Mucosa of gallbladder (tissue), 1 donor: ENCODE measurements at places on chromosomes 11 and 22. TPM values are rescaled to one million over a fixed set of nuclear protein-coding genes. Genes with fewer than 3 reads are reported as not detected.
A peak's percentile ranks its signal among the peaks of the same experiment; 100 is the strongest.

- DNase-seq: no peak
Observed at GRCh38 chr11:39365809-39366436, 2093.5 kb downstream of the LRRC4C start.

DNA sequence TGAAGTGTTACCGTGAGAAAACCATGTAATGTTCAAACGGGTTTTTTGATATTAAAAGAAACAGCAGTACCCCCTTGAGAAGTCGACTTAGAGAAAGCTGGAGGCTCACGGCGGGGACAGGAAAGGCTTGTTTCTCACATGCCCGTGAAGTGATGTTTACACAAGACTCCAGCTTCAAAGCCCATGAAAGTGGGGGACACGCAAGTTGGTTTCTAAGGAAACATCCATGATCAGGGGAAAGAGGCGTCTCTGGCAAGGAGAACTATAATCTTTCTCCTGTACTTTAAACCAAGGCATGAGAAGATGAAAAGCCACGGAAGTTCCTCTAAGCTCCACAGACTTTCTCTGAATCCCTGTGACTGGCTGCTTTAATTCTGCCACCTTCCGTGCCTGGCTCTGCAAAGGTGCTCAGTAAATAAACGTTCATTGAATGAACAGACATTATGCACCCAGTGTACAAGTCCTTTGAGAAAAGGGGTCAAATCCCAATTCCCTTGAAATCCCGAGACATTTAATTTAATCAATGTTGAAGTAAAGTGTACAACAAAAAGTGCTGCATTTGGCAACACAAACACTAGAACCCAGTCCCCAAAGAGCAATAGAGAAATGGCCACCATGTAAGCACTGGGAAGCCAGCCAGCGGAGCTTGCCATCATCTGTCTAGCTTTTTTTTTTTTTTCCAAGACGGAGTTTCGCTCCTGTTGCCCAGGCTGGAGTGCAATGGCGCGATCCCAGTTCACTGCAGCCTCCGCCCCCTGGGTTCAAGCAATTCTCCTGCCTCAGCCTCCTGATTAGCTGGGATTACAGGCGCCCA, 58.7 kb downstream of the AHNAK start:
- DNase-seq: no peak

GRCh38 chr22:42297778-42298177, 27.3 kb upstream of the TCF20 start:
- DNase-seq: no peak

- DNase-seq: no peak
Observed at GRCh38 chr22:41621911-41622179, 750 bp downstream of the XRCC6 start.

- DNase-seq: no peak
Observed at GRCh38 chr22:37954686-37955085, 1.2 kb downstream of the POLR2F start.

DNA sequence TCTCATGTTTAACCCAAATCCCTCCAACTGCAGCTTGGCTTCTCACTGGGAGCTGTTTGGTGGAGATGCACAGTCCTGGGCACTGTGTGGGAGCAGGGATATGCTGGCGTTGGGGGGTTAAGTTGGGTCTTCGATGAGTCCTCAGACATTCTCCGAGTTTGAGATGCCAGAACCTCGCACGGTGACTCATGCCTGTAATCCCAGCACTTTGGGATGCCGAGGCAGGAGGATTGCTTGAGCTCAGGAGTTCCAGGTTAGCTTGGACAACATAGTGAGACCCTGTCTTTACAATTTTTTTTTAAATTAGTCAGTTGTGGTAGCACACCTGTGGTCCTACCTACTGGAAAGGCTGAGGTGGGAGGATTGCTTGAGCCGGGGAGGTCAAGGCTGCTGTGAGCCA, 20.7 kb downstream of the POU2F3 start:
- DNase-seq: no peak

- DNase-seq: no peak
Observed at GRCh38 chr22:19476023-19476422, 3.0 kb downstream of the UFD1 start.

DNA sequence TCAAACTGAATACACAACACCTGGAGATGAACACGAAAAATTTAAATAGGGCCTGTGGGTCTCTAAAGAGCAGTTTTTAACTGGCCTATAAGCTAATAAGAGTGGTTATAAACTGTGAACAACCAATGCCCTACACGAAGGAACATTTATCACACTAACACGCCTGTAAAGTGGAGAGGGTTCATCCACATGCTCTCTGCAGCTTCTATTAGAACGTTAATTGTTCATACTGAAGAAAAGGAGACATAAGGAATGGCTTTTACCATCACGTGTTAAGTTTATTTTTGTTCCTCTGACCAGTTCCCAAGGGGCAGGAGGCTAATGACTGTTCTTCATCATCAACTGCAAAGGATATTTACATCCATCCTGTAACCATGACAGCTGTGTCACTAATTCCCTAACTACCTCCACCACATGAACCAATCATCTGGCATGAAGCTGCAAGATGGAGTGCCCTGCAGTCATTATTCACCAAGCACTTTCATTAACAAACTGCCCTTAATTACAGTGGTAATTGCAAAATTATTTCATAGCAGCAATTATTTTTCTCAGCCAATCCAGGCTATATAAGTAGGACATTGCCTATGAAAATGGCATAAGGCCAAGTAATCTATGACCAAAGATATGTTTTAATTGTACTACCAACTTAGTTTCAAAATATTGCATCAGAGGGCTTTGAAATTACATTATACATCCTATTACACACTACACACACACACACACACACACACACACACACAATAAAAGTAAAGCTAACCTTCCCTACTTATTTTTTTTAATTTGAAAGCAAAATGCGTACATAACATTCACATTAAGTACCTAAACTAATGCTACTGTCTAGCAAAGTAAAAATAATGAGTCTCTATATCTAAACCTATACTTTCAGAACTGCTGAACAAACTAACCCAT, 186.7 kb downstream of the CADM1 start:
- DNase-seq: no peak

DNA sequence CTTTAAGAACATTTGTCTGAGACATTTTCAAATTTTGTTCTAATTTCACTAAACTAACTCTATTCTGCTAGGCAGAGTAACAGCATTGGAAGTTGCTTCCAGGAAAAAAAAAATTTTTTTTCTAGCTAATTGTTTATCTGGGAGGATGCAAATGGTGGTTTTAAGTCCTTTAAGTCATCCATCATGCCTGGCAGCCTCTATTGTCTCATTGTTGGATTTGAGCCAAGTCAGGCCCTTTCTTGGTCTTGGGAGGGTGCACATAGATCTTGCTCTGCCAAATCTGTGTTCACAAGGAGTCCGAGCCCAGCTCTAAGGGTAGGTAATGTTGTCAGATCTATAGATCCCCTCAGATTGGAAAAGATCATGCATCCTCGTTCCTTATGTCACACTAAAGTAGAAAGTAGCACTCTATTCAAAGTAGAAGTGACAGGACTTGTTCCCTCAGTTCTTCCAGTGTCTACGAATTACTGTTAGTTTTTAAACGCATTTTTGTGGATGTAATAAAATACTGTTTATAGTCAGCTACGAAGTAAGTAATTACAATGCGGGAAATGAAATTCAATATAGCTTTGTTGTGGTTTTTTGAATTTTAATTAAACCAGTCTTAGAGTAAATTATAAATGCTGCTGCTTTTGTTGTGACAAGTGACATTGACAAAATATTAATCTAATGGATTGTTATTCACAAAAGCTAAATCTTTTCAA, 166.0 kb upstream of the RASSF10 start:
- DNase-seq: peak; percentile 43

- no peak for DNase-seq
Observed at GRCh38 chr11:83685730-83686129, 399.6 kb upstream of the CCDC90B start.

DNA sequence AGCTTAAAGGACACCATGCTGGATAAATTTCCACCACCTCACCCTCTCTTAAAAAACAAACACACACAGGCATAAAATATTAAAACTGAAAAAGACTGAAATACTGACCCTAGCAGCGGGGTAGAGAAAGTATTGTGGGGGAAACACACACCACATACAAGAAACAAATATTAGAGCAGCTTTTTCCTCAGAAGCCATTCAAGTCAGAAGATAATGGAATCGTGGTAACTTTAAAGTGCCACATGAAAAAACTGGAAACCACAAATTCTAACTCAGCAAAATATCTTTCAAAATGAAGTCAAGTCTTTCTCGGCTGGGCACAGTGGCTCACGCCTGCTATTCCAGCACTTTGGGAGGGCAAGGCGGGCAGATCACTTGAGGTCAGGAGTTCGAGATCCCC, 223.2 kb downstream of the DYNC2H1 start:
- DNase-seq: no peak

DNA sequence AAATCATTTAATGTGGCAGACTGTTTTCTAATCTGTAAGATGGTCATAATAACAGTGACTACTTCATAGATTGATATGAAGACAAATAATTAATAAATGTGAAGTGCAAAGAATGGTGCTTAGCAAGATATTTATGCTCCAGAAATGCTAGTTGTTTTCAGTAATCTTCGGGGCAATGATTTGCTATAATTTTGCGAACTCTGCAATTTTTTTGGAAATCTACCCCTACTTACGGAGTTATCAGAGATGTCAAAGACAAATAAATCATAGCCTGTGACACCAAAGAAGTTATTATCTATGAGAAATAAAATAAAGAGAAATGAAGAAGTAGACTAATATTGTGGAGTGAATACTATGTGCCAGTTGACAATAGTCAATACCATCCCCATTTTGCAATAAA, 634.1 kb upstream of the LRRC4C start:
- DNase-seq: no peak

DNA sequence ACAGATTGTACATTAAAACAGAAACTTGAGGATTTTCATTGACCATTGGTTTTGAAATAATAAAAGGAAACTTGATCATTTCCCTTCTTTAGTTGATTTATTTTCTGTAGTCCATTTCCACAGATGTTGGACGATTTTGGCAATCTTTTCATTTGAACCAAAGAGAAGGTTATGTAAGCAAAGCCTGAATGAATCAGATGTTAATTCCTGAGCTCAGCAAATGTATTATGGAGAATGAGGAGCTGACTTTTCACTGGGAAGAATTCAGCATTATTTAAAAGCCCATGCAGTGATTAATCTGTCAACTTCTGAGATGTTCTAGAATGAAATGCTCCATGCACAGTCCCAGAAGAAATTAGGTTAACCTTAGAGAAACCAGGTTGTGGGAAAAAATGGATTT, 29.0 kb downstream of the ELMOD1 start:
- DNase-seq: no peak

DNA sequence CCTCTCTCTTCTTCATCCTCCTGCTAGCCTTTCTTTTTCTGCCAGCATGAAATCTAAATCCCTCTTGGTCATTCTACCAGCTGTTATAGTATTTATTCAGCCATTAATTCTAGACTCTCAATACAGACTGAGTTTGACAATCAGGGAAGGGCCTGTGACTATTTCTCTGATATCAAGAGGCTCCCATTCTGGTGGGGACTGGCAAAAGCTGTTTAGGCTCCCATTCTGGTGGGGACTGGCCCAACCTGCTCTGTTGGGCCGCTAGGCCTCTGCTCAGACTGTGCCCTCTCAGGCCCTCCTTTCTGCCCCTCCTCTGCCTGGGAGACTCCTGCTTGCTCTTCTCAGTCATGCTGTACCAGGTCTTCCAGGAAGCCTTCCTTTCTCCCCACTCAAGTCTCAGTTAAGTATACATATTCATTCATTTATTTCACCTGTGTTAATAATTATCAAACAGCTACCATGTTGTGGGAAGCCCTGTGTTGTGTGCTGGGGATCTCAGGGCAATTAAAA, 323.7 kb upstream of the NARS2 start:
- DNase-seq: no peak

DNA sequence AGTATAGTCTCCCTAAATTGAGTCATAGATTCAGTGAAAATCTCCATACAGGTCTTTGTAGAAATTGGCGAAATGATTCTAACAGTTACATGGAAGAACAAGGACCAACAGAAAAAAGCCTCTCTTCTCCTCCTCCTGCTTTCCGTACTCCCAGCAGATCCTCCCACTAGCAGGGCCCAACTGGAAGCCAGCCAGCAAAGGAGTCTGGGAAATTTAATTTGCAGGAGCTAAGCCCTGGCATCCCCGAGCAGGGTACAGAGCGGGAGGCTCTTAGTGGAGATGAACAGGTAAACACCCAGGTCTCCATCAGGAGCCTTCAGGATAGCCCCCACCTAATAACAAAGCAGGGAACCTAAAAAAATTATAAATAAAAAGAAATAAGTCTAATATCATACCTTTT, 1473.8 kb downstream of the TBC1D22A start:
- DNase-seq: no peak

- no peak for DNase-seq
Observed at GRCh38 chr11:9008011-9008550, 4.3 kb upstream of the NRIP3 start.

DNA sequence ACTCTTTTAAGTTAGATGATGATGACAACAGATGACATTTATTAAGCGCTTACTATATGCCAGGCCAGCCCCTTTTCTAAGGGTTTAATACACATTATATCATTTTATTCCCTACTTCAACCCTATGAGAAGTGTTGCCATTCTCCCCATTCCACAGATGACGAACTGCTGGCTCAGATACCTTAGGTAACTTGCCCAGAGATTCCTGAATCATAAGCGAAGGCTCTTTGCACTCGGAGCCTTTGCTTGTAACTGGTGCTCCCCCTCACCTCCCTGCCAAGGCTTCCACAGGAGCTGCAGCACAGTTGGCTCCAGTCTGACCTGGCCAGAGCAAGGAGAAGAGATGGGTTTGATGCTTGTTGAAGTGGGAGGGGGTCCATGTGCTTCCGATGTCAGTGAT, 43.0 kb downstream of the DBX1 start:
- DNase-seq: no peak

DNA sequence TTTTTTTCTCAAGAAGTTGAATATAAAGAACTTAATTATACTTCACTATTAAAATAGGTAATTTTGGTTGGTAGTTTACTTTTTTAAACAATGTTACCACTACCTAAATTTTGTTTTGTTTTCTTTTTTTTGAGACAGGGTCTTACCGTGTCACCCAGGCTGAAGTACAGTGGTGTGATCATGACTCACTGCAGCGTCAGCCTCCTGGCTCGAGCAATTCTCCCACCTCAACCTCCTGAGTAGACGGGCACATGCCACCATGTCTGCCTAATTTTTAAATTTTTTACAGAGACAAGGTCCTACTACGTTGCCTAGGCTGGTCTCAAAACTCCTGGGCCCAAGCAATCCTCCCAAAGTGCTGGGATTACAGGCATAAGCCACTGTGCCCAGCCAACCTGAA, 17.6 kb downstream of the SPCS2 start:
- DNase-seq: no peak

- no peak for DNase-seq
Observed at GRCh38 chr11:12922980-12923507, 86.1 kb upstream of the RASSF10 start.

- no peak for DNase-seq
Observed at GRCh38 chr11:131888230-131888855, 517.9 kb downstream of the NTM start.

Gene DCPS
- total RNA-seq: 34.6 TPM

Gene CHRNA10
- total RNA-seq: 1.8 TPM

Gene ENTHD1
- 0.09 TPM for total RNA-seq

Gene KDM4D
- total RNA-seq: 0.66 TPM

Gene CCDC15
- 0.49 TPM for total RNA-seq

Gene PATE4
- total RNA-seq: not detected

Gene SLC22A8
- not detected for total RNA-seq

Gene SAA2
- 20.3 TPM for total RNA-seq

Gene NCAM1
- total RNA-seq: 20.3 TPM

Gene HSPA8
- total RNA-seq: 923 TPM

Gene KRTAP5-7
- total RNA-seq: not detected

Gene RPS6KB2
- total RNA-seq: 39.7 TPM

Gene IL18
- 34.3 TPM for total RNA-seq

Gene CHRDL2
- total RNA-seq: 312 TPM

Gene TIGD3
- 0.29 TPM for total RNA-seq
